ENCODE measurements at places on chromosomes 3 and 15.

DNA sequence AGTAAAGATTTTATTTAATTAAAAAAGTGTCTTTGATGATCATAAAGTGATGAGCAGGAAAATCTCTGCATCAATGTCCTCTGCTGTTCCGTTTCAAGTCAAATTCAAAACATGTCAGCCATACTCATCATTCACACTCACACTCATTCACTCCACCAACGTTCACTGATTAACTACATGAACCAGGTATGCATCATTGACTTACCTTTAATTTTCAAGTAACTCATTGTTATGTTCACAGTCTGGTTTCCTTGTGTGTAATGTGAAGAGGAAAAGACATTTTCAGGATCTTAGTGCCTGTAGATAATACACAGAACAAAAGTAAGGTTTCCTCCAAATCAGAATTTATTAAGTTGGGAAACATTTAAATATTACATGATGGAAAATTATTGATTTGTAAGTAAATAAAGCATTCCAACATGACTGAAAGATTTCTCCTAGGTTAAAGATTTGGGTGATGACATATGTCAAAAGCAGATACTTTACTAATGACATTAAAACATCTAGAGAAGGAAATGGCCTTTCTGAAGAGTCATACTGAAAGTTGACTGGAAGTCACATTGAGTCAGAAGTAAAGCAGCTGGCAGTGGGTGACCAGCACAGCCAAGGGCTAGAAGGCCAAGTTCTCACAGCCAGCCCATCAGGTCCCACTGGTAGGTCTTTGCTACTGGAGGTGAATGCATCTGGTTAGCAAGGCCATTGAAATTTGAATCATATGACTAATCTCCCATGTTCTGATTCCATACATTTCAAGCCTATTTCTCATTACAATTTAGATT lies 251.9 kb downstream of the CDIN1 start:
- DNase-seq = no peak

DNA sequence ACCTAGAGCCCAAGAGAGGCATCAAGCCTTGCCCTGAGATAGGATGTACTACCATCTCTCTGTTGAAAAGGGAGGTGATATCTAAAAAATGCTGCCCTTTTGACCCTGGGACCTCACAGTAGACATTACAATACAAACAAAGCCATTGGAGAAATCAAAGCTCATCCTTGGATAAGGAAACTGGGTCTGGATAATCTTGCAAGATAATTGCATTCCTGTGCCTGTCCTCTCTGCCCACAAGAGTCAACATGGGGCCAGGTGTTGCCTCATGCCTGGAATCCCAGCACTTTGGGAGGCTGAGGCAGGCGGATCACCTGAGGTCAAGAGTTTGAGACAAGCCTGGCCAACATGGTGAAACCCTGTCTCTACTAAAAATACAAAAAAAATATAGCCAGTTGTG lies 57.3 kb upstream of the DLG1 start:
- no peak for DNase-seq

DNA sequence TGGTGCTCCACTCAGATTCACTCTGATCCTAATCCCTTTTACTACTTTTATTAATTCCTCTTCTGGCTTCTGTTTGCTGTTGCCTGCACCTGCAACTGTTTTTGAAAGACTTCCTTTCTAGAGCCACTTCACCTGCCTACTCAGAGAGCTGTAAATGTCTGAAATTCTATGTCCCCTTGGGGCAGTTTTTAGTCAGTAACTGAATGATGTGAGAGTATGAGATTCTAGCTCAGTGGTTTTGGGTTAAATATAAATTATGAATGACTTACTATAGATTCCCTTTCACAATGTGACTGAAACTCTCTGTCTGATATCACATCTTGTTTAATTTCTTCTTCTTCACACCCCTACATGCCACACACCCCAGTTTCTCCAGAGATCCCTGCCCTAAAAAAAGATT lies 47.8 kb upstream of the LRRC3B start:
- DNase-seq = no peak

DNA sequence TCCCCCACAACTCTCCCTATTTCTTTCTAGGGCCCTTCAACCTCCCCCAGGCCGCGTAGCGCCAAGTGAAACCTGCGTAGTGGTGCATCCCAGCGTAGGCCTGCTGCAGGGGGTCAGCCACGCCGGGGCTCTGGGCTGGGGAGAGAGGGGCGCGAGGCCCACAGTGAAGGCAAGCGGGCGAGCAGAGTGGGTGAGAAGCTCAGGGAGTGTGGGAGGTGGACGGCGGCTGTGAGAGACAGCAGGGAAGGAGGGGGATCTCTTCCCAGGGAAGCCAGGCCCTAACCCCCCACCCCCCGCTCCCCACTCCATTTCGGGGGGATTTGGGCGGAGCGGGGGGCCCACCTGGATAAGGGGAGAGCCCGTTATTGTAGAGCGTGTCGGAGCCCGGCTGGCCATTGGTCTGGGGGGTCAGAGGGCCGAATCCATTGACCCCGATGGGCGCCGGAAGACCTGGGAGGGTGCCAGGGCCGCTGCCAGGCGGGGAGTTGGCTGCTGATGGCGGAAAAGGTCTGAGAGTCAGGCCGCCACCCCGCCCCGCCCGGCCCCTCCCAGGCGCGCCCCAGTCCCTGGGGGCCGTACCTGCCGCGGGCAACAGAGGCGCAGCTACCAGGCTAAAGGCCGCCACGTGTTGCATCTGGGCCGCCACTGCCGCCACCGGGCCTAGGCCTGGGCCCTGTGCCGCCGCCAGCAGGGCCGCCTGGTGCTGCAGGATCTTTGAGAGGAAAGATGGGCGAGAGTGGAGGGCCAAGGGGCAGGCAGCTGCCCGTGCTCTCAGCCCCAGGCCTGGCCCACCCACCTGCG lies 16.6 kb upstream of the PARP6 start:
- no peak for DNase-seq

DNA sequence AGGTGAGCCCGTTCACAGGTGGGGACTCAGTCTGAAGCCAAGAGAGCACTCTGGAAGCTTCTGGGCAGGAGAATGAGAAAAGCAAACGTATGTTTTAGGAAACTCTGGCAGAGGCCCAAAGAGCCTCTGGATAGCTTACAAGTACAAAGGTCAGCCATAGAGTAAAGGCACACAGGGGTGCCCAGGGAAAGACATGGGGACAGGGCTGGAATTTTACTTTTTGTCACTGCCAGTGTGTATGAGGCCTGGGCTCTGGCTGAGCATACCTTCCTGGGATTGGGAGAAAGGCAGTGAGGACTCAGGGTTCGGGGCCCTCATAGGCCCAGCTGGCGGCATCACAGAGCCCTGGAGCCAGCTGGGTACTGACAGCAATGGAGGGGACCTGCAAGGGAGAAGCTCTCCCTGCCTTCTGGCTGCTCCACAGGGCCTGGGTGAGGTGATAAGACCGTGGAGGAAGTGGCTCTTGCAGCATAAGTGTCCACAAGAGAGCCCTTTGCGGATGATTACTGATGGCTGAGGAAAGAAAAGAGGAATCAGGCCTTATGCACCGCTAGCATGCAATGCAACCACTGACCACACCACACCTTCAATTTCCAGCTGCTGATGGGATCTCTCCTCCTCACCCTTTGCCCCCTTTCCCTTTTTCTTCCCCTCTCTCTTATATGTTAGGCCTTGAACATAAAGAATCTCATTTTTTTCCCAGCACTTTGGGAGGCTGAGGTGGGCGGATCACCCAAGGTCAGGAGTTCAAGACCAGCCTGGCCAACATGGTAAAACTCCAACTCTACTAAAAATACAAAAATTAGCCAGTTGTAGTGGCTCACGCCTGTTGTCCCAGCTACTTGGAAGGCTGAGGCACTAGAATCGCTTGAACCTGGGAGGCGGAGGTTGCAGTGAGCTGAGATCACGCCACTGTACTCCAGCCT lies 25.1 kb upstream of the BCL2L10 start:
- no peak for DNase-seq

GRCh38 chr3:45761831-45762230 lies 34.5 kb downstream of the SLC6A20 start:
- DNase-seq = no peak

DNA sequence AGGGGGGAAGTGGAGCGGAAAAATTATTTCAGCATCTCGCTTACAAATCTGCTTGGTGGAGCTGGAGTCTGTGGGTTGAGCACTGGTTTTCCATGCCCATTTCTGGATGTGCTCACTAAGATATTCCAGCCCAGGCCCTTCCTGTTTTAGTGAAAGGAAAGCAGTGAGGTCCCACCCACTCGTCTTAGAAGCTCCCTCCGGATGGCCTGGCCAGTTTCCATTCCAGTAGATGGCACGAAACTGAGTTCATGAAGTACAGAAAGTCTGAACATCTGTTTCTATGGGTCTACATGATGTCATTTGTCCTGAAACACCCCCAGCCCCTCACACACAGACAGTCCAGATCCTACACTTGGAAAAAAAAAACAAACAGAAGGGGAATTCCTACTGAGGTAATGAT lies 31.9 kb upstream of the THSD4 start:
- no peak for DNase-seq

DNA sequence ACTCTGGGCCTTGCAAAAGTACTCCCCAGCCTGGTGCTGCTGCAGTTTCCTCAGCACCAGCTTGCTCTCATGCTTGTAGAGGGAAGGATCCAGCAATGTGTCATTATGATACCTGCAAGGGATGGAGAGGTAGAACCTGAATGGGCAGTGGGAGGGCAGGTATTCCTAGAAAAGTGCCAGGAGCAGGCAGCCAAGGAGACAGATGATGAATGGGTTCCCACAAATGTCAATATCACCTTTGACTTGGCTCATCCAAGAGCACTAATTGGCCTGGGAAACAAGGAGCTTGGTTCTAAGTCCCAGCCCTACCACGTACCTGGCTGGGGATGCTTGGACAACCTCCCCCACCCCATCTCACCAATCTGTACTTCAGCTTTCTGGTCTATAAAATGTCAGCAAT lies 9.4 kb downstream of the CILP start:
- DNase-seq = no peak

- DNase-seq = no peak
Observed at GRCh38 chr15:75739791-75740190, 27.1 kb upstream of the CSPG4 start.

- DNase-seq = no peak
Observed at GRCh38 chr3:153756816-153757215, 364.4 kb upstream of the ARHGEF26 start.

Measured in activated CD8-positive, alpha-beta memory T cell treated with anti-CD3 and anti-CD28 coated beads for 24 hours (primary cell).